ENCODE measurements at places on chromosomes 13 and 19.

DNA sequence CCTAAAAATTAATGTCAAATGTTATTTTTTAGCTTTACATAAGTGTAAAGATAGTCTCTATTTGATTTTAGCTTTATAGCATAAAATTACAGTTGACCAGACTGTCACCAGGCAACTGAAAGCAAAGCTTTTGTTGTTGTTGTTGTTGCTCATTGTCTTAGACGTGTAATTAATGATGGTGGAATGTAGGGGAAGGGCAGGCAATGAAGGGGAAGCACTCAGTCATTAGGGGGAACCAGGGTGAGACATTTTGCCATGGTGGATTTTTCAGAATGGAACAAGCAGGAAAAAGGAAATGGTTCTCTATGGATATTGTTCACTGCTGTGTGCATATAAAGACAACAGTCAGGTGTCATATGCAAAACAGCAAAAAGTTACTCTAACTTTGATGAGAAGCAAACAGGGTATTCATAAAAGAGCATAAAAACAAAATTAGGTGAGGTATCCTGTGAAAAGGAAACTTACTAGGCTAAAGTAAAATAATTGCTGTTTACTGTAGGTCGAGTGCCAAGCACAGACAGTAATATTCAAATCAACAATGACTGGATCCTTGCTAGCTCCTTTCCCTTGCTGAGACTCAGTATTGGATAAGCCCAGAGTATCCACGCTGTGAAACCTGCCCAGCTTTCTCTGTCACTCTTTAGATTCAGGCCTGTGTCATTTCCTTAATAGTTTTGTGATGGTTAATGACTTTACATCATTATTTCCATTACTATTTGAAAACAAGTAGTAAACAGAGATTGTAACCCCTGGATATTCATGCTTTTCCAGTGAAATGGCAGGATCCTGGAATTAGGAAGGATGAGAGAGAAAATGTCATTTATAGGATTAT lies 110.5 kb downstream of the LRCH1 start:
- DNase-seq, result no peak

GRCh38 chr13:29702912-29703351 lies 107.4 kb upstream of the SLC7A1 start:
- no peak for DNase-seq

DNA sequence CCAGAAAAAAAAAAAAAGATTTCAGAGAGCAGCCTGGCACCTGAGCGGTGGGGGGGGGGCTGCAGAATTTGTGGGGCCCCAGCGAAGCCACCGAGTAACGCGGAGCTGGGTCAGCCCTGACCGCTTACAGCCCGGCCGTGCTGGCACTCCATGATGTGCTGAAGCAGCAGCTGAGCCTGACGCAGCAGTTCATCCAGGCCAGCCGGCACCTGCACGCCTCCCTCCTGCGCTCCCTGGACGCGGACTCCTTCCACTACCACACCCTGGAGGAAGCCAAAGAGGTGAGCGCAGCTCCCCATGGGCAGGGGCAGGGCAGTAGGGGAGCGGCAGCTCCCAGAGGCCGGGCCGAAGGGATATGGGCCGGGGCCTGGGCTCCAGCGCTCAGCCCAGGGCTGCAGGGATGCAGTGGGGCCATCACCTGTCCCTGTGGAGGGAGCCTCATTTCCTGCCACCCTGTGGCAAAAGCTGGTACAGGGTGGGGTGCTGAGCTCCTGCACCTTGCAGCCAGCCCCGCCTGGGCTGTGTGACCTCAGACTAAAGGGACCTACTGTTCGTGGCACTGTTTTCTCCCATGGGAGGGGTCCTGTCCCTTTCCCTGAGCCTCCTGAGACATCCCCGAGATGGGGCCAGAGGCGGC lies 18.3 kb downstream of the C19orf44 start:
- DNase-seq, result no peak

- DNase-seq, result peak; percentile 58
Measured at GRCh38 chr19:44988896-44989556, 12.2 kb upstream of the RELB start.

DNA sequence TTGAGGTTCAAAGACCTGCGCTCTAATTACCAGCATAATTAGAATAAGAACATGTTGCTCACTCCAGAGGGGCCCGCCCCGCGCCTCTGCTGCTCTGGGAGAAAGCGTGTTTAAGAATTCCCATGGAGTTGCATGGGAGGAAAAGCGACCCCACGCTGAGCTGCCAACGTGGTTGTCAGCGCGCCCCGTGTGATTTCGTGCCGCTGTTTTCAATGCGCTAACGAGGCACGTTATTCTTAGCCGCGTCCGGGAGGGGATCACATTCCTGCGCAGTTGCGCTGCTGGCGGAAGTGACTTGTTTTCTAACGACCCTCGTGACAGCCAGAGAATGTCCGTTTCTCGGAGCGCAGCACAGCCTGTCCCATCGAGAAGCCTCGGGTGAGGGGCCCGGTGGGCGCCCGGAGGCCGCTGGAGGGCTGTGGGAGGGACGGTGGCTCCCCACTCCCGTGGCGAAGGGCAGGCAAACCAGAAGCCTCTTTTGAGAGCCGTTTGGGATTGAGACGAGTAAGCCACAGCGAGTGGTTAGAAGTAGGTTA lies 173.8 kb upstream of the SOX1 start:
- no peak for DNase-seq

DNA sequence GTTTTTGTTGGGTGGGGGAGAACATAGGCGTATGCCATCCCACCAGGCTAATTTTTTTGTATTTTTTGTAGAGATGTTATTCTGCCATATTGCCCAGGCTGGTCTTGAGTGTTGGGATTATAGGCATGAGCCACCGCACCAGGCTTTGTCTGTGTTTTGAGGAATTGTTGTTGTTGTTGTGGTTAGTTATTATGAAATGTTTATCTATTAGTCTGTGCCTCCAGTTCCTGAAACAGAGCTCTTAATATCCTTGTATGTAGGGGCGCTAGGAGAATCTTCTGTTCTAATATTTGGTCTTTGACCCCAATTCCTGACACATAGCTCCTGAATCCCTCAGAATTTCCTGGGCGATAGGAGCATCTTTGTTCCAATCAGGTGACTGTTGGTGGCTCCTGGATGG lies 5.6 kb upstream of the LATS2 start:
- no peak for DNase-seq

DNA sequence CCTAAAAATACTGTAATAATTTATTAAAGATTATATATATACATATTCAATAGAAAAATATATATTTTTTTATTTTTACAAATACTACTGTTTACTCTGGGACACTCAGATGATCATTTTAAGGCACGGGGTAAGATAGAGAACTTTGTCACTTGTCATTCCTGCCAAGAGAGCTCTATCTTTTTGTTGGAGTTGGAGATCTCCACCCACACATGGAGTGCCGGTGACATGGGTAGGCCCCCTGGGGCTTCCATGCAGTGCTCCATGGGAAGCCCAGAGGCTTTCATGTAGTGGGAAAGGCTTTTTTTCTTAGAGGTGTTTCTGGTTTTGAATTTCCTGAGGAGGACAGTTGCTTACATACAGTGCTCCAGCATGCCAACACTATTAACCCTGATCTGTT lies 81.4 kb downstream of the LMO7 start:
- DNase-seq, result no peak

GRCh38 chr13:110989331-110989730 lies 74.5 kb upstream of the ANKRD10 start:
- no peak for DNase-seq

DNA sequence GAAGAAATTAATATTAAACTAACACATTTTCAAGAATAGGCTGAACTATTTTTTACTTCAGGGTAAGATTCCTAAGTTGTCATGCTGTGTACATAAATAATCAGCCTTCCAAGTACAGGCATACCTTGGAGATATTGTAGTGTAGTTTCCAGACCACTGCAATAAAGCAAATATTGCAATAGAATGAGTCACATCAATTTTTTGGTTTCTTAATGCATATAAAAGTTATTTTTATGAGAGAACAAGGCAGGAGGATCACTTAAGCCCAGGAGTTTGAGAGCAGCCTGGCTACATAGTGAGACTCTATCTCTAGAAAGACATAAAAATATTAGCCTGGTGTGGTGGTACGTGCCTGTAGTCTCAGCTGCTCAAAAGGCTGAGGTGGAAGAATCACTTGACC lies 511.5 kb downstream of the UQCRFS1 start:
- DNase-seq, result no peak

DNA sequence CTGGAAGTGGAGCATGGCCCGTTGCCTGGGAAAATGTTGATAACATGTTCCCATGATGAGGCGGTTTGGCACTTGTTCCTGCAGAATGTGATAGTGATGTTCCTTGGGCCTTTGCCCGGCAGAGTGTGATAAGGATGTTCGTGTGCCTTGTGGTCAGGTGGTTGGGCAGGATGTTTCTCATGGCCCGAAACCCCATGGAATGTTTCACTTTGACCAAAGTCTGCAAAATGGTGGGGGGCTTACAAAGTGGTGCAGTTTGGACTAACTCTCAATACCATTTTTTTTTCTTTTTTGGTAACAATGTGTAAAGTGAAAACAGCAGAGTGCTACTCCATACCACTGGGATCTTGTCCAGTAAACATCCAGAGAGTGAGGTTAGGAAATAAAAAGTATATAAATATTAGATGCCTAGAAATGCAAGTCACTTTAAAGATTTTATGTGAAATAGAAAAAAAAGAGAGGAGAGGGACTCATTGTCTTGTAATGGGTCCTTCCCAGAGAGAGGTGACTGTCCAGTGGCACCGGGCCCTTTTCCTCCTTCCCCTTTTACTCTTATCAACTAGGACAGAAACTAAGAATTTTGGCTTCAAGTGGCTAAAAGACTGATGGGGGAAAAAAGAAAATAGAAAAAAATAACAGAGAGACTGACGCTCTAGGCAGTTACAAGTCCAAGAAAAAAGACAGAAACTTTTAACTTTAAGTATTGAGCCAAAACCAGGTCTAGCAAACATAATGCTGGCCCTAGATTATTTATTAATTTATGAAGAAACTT lies 5.7 kb downstream of the FPR3 start:
- DNase-seq, result no peak

- no peak for DNase-seq
Measured at GRCh38 chr13:87376081-87376480, 295.1 kb upstream of the SLITRK5 start.

GRCh38 chr19:8665468-8666213 lies 33.0 kb downstream of the ACTL9 start:
- no peak for DNase-seq

DNA sequence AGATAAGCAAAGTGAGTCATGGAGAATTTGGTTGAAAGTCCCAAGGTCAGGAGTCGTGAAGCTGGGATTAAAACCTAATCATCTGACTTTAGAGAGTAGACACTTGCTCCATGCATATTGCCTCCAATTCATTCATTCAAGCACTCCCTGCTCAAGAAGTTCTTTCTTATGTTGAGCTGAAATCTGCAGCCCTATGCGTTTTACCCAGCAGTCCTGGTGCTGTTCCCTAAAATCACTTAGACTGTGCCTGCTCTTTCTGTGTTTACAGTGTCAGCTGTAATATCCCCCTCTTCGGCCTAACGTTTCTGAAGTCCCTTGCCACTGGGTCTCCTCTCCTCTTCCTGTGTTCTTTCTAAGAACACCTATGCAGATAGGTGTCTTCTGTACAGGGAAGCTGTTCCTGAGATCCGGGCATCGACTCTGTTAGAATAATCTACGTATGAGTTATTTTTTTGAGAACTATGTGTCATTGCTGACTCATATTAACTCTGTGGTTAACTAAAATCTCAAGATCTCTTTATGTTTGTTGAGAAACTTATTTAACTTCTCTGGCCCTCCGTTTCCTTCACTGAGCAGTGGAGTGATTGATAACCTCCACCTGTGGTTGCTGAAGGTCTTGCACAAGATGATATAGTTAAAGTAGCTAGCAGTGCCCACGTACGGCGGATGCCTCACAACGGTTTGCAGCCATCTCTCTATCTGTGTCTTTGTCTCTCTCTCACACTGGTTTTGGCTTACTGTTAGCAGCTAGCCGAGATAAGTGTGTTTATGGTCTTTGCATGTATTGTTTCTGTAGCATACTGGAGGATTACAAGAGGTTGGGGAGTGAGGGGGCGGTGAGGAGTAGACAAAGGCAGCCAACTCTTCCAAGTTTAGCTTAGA lies 4.7 kb downstream of the ALOX5AP start:
- no peak for DNase-seq

GRCh38 chr19:6417713-6418561 lies 6.7 kb downstream of the KHSRP start:
- peak; percentile 33 for DNase-seq

DNA sequence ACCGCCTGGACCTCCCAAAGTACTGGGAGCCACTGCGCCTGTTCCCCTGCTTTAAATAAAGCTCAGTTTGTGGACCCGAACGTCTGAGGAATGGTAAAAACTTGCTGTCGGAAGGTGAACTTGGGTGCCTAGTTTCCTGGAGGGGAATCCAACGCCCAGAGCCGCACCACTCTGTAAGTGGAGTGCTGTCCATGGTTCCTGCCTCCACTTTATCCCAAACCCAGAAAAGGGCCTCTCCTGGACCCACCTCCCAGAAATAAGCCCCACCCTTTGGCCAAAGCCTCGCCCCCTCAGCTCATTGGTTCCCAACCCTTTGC lies 2.3 kb downstream of the ANO8 start:
- DNase-seq, result no peak

DNA sequence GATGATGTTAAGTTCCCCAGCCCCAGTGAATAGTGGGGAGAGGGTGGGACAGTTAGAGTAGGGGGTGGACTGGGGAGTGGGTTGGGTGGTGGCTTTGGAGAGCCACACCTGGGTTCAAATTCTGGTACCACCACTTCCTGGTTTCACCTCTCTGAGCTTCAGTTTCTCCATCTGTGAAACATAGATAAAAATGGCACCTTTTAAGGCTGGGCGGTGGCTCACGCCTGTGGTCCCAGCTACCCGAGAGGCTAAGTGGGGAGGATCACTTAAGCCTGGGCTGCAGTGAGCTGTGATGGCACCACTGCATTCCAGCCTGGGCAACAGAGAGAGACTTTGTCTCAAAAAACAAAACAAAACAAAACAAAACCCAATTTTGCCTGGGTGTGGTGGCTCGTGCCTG lies 5.9 kb downstream of the VAV1 start:
- no peak for DNase-seq

DNA sequence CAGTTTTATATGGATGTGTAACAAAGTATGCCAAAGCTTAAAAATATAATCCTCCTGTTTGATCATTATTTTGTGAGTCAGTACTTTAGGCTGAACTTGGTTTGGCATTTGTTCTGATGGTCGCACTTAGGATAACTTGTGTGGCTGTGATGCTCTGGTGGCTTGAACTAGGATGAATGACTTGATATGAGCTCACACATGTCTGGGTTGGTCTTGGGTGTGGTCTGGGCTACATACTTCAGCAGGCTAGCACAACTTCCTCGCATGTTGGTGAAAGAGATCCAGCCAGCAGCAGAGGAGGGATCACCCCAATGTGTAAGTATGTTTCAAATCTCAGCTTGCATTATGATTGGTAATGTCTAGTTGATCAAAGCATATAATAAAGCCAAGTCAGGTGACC lies 969.1 kb upstream of the PCDH9 start:
- no peak for DNase-seq

All from posterior cingulate gyrus (tissue), 11 donors.